Fibroblast of the aortic adventitia (primary cell): ENCODE measurements at places on chromosomes 3 and 15.

DNA sequence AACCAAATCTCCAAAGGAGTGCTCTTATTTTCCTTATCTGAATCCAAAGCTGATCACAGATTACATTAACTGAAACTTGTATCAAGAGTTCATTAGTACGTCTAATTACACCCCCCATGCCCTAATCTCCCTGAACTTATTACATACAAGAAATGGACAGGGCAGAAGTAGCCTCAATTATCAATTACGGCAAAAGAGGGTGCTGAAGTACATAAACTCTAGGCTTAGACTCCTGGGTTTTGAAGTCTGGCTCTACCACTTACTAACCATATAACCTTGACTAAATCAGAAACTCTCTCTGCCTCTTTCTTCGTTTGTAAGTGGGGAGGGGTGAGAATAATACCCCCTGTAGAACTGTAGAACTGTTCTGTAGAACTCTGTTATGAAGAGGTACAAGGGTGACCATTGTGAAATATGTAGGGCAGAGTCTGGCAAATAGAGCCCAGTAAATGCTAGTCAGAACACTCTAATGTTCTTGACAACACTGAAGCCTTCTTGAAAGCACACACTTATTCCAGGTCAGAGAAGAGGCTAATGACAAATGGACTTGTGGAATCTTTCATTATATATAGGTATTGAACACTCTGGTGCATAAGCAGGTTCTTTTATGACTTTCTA is 19.6 kb upstream of the OR5K4 start:
- DNase-seq = no peak

- no peak for DNase-seq
Measured at GRCh38 chr3:167166594-167167253, 213.4 kb downstream of the ZBBX start.

DNA sequence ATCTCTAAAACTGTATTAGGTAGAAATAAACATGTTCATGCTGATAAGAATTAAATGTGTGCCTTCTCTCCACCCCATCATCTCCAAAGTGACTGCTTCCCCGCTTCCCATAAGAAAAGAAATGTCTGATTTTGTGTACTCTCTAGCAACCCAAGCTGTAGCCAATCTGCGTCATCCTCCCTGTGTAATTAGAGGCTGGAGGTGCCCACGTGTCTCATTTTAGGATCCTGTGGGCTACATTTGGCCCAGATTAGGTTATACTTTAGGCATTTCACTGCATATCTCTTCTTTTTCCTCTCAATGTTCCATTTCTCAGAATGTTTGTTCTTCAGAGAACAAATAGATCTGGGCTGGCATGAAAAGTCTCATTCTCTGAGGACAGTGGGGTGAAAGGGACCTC is 19.3 kb upstream of the ZNF148 start:
- no peak for DNase-seq

- DNase-seq = no peak
Measured at GRCh38 chr15:70276401-70276800, 178.7 kb upstream of the TLE3 start.

DNA sequence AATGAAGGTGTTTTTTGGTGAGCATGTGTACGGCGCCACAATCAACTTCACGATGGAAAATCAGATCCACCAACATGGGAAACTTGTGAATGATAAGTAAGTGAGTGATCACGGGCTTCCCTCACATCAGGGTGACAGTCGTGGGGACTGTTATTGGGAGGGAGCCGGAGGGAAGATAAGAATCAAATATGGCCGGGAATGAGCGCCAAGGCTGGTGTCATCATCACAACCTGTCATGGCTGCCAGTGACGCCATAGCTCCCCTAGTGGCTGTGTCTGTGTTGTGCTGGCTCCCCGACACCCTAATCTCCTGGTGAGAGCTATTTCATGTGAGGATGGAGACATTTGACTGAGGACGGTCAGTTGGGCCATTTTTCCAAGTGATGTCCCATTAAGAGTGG is 168.5 kb downstream of the SV2B start:
- no peak for DNase-seq

DNA sequence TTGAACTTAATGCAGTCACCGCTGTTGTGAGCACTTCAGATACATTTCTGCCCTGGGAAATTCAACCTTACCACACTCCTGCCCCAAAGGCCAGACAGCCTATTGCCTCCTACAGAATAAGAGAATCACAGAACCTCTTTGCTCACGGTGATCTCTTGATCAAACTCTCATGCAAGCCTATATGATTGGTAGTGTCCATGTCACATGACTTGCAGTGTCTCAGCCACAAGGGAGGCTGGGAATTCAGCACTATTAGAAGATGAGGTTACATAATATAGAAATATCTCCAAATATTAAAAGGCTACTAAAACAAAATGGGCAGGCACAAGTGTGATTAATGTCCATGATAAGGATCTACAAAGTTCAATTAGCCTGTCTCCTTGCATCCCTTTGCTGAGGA is 3.8 kb upstream of the PCOLCE2 start:
- DNase-seq = no peak

GRCh38 chr15:28930011-28930410 is 44.2 kb downstream of the APBA2 start:
- DNase-seq = no peak

DNA sequence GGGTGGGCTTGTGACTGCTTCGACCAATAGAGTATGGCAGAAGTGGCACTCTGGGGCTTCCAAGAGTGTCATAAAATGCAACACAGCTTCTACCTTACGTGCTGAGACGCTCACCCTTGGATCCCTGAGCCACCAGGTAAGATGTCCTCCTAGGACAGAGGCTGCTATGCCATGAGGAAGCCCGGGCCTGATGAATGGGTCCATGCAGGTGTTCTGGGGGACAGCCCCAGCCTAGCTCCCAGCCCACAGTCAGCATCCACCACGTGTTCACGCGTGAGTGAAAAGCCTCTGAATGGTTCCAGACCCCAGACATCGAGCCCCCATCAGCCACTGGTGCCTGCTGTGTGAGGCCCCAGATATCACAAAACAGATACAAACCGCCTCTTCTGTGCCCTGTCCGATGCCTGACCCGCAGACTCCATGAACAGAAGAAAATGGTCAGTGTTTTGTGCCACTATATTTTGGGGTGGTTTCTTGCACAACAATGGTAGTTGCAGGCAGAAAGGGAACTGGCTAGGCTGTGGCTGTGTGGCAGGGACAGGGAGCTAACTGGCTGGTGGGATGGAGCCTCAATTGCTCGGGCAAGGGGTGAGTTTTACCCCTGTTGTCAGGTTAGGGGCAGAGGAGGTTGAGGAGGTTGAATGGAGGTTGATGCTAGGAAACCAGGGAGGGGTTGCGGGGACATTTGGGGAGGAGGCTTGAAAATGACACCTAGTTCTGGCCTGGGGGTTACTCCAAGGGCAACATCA is 92.2 kb downstream of the LINGO1 start:
- DNase-seq = no peak

DNA sequence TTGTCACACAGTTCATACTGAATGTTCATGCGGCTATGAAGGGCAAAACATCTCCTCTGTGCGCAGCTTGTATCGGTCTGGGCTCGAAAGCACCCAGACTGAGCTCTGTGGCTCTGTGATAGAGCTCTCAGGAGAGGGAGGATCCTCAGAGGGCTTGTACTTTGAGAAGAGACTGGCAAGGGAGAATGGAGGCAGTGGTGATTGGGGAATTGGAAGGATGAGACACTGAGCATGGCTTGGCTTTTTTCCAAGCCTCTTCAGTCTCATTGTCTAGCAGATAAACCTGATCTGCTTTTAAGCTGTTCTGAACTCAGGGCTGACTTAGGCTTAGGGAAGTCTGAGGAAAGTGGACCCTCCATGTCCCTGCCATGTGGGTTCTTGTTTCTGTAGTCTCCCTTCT is 43.0 kb downstream of the RAD54L2 start:
- DNase-seq = peak; percentile 21

DNA sequence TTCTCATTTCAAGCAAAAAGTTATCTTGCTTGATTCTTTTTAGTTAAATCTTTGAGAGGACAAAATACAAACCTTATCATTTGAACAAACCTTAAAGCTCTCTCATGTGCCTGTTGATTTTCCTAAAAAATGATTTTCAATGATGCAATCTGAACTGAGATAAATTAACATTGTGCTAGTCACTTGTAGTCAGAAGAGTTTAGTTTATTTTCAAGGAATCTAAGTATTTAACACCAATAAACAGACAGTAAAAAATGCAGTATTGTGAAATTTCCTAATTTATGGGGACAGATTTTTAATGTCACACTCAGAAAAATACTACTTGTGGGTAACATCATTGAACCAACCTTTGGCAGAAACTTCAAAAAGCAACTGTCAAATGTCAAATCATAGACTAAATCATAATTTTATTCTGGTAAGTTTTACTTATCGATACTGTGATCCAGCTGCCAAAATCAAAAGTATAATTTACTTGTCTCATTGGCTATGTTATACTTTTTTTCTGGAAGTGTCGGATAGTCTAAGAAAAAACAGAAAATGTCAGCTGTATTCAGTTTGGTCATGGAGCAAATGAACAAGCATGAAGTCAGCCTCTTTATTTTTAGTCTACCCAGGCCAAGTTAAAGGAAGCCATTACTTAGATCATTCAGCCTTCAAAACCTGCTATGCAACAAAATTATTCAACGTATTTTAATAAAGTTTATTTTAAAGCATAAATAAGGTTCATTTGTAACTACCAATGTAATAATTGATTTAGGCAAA is 52.4 kb upstream of the FNDC3B start:
- no peak for DNase-seq
